IMR-90 (cell line): ENCODE measurements at places on chromosomes 11 and 22. TPM values are rescaled to one million over a fixed set of nuclear protein-coding genes. Genes with fewer than 3 reads are reported as not detected.

Gene LDLRAD3
- polyA plus RNA-seq: 6.4 and 7.7 TPM in 2 replicates

Gene FADD
- polyA plus RNA-seq: 33.8 and 38.1 TPM in 2 replicates

Gene OR6A2
- 0.07 TPM in 1 of 2 replicates, not detected in the other for polyA plus RNA-seq

Gene FXYD6
- 0.32 and 0.36 TPM in 2 replicates for polyA plus RNA-seq
